ENCODE measurements at places on chromosomes 11 and 22.

- no peak for DNase-seq
These were observed 45.3 kb upstream of the GALNT18 start for GRCh38 chr11:11667056-11667455.

DNA sequence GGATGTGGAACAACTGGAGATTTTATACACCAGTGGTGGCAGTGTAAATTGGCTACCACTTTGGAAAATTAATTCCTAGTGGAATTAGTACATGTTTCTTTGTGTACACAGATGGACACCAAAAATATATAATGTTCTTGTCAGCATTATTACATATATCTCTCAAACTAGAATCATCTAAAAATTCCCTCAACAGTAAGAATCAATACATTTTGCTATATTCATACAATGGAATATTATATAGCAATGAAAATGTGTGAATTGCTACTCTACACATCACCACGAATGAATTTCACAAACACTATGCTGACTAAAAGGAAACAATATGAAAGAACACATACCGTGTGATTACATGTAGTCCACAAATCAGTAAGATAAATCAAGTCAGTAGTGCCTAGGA is 33.9 kb downstream of the CCDC90B start:
- DNase-seq = no peak

DNA sequence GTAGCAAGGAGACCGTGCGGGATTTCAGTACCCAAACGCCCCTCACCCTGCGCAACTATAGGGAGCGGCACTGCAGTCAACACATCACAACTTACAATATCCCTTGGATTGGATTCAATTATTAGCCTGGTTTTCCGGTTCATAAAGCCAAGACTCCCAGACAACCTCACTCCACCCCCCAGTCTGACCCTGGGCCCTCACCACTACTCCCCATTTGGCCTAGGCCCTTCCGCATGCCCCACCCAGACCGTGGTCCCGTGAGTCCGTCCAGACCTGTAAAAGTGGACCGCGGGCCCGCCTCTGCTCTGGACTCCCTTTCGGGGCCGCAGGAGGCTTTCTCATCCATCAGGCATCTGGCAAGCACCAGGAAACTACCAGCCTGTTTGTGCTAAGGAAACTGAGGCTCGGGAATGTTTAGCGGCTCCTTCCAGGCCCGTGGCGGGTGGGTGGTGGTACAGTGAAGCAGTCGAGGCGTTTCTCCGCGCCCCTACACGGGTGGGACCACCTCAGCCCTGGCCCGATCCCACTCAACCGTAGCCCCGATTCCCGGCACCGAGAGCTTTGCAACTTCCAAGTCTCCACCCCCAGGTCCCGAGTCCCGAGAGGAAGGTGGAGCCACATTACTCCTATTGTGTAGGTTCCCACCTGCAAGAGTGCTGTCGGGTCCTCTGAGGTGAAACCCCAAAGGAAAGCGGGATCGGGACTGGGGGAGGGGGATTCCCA is 679 bp upstream of the DPP3 start:
- no peak for DNase-seq

DNA sequence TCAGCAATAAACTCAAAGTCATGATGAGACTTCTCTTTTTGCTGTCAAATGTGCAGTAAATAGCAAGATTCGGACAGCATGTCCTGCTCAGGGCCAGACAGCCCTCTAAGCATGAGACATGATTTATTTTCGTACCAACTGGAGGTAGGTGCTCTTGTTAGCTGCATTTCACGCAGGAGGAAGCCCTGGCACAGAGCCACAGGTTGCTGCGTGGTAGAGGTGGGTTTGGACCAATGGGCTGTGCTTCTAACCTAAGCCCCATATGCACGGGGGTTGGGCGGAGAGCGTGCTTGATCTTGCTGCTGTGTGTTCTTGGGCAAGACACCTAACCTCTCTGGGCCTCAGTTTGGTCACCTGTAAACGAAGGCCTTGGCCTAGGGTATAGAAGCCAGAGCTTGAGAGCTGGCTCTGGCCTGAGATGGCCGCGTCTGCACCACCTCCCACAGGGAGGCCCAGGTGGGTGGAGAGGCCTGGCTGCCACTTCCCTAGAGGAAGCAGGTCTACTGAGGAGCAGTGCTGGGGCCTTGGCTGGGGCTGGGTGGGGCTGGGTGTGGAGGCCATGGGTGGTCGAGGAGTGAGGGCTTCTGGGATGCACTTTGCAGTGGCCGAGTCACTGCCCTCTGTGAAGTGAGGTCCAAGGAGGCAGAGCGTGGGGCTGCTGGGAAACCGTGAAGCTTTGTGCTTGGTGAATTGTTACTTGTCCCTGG is 38.5 kb upstream of the GRAMD4 start:
- no peak for DNase-seq

- DNase-seq = no peak
These were observed 21.2 kb upstream of the BLID start for GRCh38 chr11:122137078-122137793.

DNA sequence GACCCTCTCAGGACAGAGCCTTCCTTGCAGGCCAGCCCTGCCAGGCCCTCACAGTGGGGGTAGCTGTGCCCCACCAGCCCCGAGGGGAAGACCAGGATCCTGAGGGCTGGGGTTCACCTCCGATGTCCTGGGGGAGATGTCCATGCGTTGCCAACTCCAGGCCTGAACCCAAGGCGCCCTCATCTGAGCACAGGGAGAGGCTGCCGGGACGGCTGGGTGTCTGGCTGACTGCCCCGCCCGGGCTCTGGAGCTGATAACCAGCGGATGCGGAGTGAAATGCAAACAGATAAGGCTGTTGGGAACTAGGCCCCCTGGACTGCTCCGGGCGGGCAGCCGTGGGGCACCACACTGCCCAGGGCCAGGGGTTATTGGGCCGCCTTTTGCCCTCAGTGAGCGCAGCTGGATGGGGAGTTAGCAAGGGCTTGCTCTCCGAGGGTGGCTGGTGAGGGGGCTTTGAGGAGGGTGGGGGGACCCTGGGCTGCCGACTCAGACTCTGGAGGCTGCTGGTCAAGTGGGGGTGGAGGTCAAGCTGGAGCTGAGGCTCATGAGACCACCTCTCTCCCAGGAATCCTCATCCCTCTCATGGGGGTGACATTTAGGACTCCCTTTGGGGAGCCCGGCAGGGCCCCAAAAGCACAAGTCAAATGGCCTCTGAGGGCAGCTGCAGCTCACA is 5.6 kb upstream of the MUC6 start:
- DNase-seq = no peak

Measured in activated CD4-positive, alpha-beta T cell treated with anti-CD3 and anti-CD28 coated beads for 24 hours (primary cell).